ENCODE measurements at places on chromosomes 5 and 9.

DNA sequence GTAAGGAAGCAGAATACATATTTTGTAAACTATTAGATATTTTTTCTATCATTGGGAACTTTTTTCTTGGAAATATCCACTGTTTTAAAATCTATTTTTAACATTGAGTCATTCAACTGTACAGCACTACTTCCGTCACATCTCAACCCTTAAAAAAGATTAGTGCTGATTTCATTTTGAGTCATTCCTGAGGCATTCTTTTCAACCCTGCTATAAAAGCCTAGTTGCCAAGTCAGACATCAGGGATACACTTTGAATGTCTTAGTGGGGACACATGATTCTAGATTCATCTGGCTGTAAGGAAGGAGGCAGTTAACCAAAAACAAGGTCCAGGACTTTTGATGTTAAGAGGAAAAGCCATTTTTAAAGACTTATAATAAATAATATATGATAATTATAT is 160.9 kb downstream of the GIN1 start:
- no peak for DNase-seq

DNA sequence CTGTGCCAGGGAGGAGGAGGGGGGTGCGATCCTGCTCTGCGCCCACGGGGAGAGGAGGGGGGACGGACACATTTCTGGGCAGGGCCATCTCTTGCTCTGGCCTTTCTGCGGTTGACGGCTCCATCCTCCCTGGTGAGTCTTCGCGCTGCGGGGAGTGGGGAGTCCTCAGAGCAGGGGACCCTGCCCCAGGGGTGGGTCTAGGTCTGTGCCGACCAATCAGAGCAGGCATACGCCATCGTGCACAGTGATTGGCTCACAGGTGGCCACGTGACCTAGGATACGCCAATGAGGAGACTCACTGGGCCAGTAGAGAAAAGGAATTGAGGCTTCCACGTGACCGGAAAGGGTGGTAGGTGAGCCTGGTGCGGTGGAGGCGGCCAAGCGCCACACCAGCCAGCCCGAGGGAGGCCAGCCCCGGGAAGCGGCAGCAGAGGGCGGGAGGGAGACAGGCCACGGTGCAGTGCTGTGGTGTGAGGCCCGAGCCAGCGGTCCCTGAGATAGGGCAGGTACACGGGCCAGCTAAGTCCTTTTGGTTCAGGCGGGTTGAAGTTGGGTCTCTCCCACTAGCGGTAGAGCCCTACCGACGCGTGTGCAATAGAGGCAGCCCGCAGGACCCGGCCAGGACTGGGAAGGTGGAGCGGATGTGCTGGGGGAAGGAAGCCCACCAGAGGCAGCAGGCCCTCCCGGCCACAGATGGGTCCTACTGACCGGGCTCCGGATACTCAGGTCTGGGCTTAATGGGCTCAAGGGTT is 65.2 kb upstream of the RNF130 start:
- peak; percentile 61 for DNase-seq

DNA sequence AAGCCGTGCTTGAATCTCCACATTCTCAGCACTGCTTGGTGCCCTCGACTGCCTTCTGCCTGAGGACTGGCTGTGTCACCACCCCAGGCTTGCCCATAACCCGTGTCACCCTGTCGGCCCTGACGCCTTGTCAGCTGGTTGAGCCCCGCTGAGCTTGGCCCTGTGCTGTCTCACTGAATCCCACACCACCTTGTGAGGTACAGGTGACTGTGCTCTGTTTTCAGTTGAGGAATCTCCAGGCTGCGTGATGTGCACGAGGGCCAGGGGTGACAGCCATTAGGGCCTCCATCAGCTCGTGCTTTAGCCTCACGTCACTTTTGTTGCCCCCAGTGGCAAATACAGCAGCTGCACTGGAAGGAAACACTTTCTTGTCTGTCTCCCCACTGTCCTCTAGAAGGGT is 90.7 kb downstream of the CACNA1B start:
- DNase-seq = peak; percentile 31

- no peak for DNase-seq
Measured at GRCh38 chr9:81073821-81074220, 615.5 kb downstream of the TLE1 start.

GRCh38 chr5:145510324-145510723 is 324.8 kb downstream of the PRELID2 start:
- no peak for DNase-seq

GRCh38 chr5:71013575-71013974 is 11.6 kb downstream of the NAIP start:
- DNase-seq = no peak

DNA sequence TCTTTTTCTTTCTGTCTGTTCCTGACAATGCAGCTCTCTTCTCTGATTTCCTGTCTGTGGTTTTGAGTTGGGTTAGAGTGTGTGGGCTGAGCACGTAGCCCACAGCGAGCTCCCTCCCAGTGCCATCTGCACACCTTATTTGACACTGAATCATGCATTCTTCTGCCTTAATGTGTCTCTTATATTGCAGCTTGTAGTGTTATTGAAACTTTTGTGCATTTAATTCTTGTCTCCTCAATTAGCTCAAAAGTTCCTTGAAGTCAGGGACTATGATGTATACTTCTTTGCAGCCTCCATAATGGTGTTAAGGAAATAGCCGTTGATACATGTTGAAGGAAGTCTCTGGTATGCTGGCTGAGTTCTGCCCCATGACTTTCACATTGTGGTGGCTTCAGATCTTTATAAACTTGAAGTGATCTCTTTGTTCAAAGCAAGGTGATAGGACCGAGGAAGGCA is 576.2 kb upstream of the CLINT1 start:
- DNase-seq = no peak

GRCh38 chr5:144503123-144503522 is 332.4 kb downstream of the KCTD16 start:
- no peak for DNase-seq

GRCh38 chr5:180157866-180158265 is 51.1 kb downstream of the RASGEF1C start:
- no peak for DNase-seq

- DNase-seq = no peak
Measured at GRCh38 chr9:129720181-129720864, 32.5 kb downstream of the PTGES start.

DNA sequence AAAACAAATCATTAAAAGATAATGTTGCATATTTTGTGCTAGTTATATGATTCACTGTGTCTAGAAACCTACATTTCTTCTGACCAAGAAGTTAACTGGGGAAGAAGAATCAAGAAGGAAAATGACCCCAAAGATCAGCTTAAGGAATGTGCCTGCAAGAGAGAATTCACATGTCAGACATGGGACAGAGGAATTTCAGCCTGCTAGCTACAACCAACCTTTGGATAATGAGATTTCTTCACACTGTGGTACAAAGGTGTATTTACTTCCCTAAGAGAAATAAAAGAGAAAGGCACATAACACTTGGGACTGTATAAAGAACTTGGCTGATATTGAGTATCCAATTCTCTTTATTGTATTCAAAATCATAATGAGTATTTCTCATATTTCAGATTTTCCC is 39.6 kb upstream of the ELL2 start:
- DNase-seq = no peak

GRCh38 chr5:74762599-74762998 is 4.3 kb downstream of the GFM2 start:
- no peak for DNase-seq

DNA sequence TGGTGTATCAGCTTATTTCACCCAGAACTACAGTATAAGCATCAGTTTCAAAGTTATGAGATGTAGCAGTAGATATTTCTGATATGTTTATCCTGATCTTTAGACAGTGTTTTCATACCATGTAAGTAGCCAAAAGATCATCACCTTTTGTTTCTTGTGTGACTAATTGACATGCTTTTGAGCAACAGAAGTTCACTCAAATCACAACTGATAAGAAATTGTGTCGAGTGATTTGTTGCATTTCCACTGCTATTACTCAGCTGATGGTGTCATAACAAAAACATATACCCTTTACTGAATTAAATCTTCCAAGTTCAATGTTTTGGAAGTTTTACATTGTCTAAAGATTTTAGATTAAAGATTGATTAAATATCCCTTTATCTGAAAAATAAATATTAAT is 324.5 kb downstream of the TUSC1 start:
- DNase-seq = no peak

- no peak for DNase-seq
Measured at GRCh38 chr5:134008266-134008749, 3.5 kb upstream of the VDAC1 start.

DNA sequence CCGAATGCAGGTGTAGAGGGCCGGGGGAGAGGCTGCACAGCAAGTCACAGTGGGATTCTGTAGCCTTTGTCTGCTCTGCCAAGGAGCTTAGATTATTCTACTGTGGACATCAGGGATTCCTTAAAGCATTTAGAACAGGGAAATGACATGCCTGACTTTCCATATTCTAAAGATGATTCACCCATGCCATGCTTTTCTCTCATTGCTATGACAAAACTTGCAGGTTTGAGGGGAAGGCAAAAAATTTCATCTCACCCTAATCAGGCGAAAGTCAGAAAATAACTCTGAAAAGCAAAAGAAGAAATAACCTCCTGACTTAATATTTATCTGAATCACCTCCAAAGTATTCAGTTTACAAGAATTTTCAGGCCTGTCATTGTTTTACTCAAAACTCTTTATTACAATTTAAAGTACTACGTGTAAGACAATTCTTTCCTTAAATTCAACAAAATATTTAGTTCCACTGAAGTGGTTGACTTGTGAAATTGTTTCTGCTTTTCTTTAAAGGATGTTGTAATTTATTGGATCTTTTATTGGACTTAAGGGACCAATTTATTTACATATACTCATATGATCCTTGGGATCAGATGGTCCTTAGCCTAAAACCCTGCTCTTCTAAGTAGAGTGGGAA is 30.0 kb upstream of the GAS1 start:
- no peak for DNase-seq

GRCh38 chr5:116442931-116443551 is 131.6 kb downstream of the SEMA6A start:
- DNase-seq = no peak

GRCh38 chr9:7691909-7692308 is 107.7 kb downstream of the DMAC1 start:
- no peak for DNase-seq

DNA sequence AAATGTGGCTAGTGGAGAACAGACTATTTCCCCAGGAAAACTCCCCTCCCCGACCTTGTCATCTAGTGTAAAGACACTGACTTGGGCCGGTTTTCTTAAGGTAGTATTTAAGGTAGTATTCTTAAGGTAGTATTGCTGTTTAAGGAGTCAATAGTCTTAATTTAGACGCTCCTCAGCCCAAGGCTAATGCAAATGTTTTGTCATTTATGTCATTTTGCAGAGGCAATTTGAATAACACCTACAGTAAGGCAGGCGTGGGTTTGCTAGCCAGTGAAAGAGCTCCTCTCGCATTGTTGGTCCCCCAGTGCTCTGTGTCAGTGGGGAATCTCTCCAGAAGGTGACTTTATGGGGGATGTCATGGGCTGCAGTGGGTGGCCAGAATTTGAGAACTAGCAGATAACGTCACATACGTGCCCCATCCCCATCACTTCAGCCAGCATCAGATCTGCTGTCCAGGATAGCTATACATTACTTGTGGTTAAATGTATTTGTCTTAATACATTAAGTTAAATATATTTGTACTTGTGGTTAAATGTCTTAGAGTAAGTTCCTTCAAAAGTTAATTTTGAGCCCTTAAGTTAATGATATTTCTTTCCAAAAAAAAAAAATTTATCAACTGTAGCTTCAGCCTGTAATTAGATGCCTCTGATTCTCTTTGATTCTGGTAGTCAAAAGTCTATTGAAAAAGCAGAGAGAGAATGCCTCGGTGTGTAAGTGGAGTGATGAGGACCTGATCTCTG is 2.6 kb downstream of the PPP1R26 start:
- DNase-seq = no peak

Data from left forelimb (tissue), 1 donor.